Inflammatory macrophage (primary cell): ENCODE measurements at places on chromosomes 12 and 14.

DNA sequence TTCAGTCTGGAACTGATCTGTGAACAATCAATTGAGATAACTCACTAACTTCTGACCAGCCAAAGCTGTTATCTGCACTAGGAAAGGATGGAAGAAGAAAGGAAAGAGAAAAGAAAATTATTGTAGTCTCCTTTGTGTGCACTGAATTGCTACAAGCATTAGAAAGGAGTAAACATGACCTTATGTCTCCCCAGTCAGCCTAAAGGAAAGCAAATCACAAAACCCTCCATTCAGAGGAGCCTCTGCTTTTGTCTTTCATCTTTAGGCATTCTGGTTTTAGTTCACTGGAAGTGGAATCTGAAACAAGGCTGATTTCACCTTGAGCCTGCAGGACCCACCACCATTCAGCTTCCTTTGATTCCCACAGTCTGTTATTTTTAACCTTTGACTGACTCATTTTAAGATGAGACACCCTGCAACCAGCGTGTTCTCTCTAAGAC is 26.0 kb downstream of the TBX3 start:
- no peak for DNase-seq

DNA sequence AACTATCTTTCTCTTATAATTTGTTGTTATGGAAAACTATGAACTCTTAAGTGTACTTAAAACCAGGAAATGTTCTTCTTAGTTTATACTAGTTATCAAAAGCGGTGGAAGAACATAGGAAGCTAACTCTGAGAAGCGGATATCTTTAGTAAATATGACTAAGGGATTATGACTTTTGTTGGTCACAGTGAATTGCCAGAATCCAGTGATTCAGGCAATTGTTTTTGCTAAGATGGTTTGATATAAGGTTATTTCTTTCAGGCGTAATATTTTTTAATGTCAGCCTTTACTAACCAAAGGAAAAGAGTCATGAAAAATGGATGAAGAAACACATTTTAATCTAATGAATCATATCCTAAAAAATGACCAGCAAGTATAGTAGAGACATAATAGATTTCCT is 473.5 kb downstream of the FOXG1 start:
- no peak for DNase-seq

DNA sequence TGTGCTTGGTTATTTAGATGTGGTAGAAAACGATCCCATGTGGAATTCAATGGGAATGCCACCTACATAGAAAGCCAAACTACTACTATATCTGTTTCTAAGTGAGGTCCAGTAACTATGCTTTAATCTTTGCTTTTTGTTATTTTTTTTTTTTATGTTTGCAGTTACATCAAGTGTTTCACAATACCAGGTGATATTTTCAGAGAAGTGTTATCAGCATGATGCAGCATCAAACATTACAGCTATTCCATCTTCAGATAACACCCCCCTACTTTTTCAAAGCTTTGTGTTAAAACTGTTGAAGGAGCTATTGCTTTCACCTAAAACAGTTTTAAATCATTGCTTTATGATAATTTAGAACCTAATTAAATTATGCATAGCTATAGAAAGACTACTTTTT is 163.8 kb upstream of the SLC16A7 start:
- DNase-seq = no peak

DNA sequence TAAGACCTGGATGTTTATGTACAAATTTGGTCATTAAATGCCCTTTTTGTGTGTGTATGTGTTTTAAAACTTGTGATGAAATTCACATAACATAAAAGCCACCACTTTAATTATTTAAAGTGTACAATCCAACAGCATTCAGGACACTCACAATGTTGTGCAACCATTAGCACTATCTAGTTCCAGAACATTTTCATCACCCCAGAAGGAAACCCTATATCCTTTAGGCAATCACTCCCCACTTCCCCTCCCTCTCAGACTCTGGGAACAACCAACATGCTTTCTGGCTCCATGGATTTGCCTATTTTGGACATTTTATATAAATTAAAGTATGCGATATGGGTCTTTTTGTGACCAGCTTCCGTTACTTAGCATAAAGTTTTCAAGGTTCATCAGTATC is 124.6 kb downstream of the TTC7B start:
- DNase-seq = no peak

DNA sequence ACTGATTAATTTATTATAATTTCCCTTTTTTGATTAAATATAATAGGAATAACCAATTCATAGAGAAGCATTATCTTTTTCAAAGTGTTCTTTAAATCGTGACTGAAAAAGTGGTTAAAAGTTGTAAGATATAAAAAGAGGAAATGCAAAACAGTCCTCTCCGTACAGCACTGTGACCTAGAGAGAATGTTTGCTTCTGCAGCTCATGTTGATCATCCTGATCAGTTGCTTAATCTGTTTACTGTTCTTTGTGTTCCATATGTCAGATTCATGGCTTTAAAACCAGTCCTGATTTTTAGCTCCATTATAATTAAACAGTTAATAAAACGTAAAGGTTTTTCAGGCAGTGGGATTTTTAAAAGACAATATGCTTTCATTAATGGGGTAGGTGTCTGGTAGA is 4.7 kb downstream of the TTC8 start:
- peak; percentile 42 for DNase-seq

DNA sequence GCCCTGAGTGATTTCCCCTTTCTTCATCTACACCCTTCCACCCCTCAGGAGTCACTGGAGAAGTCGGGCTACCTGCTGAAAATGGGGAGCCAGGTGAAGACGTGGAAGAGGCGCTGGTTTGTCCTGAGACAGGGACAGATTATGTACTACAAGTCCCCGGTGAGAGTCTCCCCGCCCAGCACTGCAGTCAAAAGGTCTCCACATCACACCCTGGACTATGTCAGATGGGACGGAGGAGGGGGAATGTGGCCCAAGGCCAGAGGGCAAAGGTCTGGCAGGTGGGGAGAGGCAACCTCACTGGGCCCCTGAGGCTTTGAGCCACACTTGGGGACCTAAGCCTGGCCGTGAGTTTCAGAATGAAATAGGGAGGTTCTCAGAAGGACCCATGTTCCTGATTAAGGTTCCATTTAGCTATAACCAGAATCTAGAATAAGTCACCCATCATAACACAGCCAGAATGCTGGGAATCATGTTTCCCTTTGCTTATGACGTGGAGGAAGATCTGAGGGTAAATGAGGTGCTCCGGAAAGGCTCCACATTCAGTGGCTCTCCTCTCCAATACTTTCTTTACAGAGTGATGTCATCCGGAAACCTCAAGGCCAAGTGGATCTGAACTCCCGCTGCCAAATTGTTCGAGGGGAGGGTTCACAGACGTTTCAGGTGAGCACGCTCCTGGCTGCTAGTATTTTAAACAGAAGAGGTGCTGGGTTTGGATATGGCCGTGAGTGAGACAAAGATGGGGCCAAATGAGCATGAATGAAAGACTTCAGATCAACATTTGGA is 26.6 kb downstream of the PIGH start:
- DNase-seq = no peak

- no peak for DNase-seq
Observed at GRCh38 chr14:50758305-50758704, 72.7 kb downstream of the NIN start.

- peak; percentile 72 for DNase-seq
Observed at GRCh38 chr12:7219599-7220243, 30.2 kb downstream of the PEX5 start.

- peak; percentile 84 for DNase-seq
Observed at GRCh38 chr12:53096089-53096741, 1.3 kb upstream of the IGFBP6 start.

DNA sequence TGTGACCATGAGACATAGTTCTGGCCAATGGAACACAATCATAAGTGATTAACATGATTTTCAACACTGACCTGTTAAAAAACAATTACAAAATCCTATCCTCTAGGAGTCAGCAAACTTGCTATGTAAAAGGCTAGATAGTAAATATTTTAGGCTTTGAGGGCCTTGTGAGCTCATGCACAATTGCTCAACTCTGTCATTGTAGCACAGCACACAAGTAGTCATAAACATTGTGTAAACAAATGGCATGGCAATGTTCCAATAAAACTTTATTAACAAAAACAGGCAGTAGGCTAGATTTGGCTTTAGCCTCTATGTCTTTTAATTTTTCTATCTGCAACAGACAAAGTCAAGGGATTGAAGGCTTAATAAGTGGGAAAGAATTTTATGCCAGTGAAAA is 350.7 kb downstream of the C12orf50 start:
- no peak for DNase-seq

GRCh38 chr12:15581006-15581405 is 208.2 kb downstream of the EPS8 start:
- no peak for DNase-seq

DNA sequence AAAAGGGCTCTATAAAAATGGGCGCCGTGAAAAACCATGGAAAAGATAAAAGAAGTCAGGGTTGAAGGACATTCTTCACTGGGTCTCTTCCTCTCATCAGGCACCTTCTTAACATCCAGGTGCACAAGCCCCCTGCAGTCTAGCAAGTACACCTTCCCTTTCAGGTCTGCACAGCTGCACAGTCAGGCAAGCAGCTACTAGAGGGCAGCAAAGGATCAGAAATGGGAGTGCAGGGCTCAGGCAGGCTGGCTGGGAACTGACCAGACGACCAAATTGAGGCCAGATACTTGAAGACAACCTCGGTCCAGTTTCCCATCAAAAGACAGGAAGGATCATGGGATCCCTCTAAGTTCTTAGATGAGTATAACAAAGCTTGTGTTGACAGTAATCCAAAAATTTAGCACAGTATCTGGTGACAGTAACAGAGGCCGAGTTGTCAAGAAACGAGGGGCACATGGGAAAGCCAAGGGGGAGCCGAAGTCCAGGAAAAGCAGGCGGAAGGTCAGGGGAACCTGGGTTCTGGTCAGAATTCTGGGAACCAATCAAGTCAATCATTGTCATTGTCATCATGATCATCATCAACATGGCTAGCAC is 10.1 kb upstream of the GRIP1 start:
- DNase-seq = peak; percentile 17

DNA sequence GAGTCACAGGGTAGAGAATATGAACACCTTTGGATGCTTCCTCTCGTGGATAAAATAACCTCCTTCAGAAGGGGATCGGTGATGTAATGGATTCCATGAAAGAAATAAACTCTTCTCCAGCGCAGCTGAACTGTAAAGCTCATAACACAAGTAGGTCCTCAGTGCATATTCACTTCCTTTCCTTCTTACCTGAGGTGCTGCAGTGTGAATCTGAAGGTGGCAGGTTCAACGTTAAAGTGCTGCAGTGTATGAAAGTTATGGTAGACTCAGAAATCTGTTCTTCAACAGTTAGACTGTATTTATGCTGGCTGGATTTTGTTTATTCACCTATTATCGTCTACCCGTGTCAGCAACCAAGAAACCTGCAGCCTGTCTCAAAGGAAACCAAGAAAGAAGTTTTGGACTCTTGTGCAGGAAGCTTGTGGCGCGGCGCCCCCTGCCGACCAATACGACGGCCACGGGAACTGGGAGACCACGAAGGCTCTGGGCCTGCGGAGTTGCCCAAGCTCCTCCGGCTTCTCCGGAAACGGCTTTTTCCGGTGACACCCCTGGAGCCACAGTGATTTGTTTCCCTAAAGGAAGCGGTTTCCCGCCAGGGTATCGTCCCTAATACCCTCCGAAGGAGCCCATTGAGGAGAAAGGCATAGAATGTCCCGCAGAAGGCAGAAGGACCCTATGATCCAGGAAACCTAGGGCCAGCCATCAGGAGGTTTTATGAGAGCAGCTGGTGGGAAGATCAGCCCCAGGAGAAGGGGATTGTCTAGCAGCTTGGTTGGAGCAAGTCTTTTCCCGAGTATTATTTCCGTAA is 17.6 kb upstream of the RNASE3 start:
- DNase-seq = peak; percentile 86

- DNase-seq = no peak
Observed at GRCh38 chr12:91105807-91106206, 5.5 kb downstream of the LUM start.

DNA sequence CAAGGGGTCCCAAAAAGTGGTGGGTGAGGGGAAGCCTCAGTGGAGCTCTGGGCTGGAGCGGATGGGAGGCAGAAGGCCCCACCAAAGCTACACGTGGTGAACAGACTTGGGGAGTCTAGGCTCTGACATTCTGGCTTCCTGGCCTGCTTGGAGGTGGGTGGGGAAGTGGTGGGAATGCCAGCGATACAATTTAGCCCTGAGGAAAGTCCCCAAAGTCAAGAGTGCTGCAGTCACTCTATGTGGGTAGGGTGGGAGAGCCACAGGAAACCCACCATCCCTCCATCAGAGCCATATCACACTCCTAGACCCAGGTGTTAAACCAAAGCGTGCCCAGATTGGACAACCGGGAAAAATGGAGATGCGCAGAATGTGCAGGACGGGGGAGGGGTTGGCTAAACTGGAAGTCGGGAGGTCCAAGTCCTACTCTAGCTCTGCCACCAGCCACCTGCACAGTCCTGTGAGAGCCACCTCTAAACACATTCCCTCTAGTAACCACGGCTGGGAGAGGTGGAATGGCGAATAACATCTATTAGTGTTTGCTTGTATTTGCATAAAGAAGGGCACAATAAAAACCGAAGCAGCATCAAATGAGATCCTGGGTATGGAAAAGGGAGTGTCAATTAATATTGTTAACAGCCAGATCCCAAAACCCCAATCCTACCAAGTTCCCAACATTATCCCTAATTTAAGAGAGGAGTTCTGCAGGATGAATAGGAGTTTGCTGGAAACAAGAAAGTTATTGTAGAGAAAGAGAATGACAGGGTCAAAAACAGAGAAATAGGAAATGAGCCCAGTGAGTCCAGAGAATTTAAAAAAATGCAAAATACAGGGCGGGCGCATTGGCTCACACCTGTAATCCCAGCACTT is 14.0 kb upstream of the CD9 start:
- DNase-seq = no peak

DNA sequence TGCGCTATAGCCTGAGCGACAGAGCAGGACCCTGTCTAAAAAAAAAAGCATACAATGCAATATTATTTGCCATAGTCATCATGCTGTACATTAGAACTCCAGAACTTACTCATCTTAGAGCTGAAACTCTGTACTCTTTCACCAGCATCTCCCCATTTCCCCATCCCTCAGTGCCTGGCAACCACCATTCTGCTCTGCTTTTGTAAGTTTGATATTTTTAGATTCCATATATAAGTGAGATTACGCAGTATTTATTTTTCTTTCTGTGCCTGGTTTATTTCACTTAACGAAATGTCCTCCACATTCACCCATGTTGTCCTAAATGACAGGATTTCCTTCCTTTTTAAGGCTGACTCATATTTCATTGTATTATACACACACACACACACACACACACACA is 121.8 kb downstream of the BBS10 start:
- peak; percentile 50 for DNase-seq

- DNase-seq = peak; percentile 20
Observed at GRCh38 chr14:50095895-50096294, 20.5 kb downstream of the VCPKMT start.

GRCh38 chr12:66141299-66141698 is 10.7 kb upstream of the LLPH start:
- no peak for DNase-seq
